ENCODE measurements at places on chromosomes 1 and 21.

DNA sequence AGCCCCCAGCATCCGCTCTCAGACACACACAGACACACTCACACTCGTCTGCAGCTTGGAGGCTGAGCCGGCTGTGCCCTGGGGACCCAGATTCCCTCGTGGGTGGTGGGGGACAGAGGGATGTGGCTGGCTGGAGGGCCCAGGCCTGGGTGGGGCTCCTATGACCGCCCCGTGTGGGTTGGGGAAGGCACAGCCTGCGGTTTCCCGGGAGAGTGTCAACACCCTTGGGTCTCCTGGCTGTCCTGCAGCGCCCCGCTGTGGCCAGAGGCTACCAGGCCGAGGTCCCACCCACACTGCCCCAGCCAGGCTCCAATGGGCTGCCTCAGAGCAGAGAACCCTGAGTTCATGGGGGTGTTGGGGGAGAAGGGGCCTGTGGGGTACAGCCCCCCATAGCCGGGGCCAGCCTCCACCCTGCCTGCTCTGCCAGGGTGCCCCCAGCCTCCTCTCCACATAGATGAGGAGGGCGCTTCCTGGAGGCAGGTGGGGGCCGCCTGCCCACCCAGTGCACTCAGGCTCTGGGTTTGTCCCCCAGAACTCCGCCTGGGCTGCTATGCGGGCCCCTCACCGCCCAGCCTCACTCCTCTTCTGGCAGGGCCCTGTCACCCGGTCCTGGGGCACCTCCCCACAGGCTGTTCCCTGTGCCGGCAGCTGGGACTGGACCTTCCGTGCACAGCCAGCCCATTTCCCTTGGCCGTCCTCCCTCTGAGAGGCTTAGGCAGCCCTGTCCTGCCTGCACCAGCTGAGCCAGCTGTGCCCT, at the start of gene TTC34:
TSS of gene TTC34 (minus strand) at position 159 of the 757 bp plus-strand sequence. CDS start 866 bp downstream, outside the sequence.
- DNase-seq = no peak

DNA sequence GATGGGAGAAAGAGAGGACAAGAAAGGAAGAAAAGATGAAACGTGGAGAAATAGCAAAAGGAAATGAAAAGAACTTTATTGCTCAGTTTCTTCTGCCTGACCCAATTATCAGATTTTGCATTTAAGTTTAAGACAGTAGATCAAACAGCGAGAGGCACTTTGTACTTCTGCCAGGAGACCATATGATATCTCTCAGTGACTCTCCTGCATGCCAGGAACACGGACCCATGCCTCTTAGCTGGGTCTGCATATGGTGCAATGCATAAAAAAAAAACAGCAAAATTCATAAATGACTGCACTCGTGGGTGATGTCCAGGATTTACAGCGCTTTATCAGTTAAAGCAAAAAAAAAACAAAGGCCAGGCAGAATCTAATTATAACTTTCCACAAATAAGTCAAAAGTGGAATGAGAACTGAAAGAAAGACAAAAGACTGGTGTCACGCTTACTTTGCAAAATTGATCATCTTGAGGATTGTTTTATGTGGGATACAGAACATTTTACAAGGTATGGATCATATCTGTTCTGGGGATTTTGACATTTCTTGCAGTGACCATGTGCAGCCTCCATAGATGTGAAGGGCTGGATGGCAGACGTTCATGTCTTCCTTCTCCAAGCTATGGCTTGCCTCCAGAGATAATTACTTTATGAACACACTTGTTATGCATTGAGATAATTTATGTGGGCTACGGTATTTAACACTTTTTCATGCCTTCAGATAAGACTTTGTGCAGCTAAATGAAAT, 79.5 kb downstream of the RUNX1 start:
- DNase-seq = no peak

- DNase-seq = no peak
These were observed 43.2 kb upstream of the TACSTD2 start for GRCh38 chr1:58620259-58620658.

DNA sequence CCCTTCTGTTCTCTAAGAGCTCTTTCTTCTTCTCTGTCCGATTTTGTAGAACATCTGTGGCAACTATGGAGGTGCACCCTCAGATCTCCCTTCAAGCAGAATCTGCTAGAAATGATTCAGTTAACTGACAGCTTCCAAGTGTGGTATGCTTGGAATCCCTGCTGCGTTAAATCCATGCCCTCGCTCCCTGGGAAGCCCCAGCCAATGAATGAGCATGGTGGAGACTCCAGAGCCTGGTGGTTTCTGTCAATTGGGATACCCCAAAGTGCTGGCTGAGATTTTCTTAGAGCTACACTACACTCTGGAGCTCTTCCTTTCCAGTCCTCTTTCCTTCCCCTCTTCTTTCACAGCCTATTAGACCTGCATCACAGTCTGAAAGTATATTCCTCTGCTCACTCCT, 116.3 kb upstream of the C1orf21 start:
- no peak for DNase-seq

DNA sequence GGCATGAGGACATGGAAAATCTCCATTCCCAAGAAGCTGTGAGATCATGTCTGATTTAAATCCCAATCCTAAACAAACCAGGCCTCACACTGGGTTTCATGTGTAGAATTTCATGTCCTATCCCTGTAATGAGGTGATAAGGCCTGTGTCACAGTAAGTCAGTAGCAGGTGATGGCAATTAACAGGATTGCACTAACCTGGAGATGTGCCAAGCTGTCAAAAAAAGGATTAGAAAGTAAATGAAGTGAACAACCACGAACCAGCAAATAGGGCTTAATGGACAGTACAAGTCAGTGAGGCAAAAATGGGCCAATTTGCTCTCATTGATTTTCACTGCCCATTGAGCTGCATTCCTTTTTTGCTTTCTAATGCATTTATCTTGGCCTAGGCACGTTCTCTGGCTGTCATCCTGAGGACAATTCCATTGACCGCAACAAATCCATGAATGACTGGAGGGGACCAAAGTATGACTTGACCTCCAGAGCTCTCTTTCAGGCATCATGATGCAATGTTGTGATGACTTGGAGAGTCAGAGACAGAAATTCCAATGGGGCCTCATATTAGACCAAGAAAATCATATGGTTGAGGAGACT, 673.6 kb upstream of the ADGRL2 start:
- no peak for DNase-seq

DNA sequence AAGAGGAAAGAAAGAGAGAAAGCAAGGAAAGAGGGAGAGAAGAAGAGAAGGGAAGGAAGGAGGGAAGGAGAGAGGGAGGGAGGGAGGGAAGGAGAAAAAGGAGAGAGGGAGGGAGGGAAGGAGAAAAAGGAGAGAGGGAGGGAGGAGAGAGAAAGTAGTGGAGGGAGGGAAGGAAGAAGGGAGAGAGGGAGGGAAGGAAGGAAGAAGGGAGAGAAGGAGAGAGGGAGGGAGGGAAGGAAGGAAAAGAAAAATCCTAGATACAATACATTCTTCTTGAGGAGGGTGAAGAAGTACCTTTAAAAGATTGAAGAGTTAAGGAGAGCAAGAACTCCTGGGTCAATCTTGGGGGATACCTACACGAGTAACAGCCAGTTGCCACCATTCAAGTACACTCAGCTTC, 29.2 kb downstream of the MCOLN2 start:
- no peak for DNase-seq

DNA sequence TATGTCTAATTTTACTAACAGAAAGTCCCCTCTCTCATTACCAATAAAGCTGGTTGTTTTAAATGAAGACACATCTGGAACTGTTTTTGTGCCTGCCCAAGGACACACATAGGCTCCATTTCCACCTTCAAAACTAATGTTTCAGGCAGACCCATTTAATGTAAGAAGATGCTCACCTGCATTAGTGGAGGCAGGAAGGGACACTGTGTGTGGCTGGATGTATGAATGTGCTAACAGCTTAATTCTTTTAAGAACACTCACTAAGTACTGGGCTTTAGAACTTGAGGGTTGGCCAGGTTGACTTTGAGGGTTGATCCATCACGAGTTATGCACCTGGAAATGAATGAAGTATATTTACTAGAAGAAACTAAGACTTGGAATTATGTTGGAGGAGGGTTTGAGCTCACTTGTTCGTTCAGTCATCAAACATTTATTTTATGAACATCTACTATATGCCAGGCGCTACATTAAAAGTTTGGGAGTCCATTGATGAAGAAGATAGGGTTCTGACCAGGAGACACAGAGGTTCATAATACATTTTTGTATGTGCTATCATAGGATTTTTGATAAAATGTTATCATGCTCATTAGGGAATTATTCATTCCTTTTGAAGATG, 5.4 kb downstream of the JUN start:
- no peak for DNase-seq

DNA sequence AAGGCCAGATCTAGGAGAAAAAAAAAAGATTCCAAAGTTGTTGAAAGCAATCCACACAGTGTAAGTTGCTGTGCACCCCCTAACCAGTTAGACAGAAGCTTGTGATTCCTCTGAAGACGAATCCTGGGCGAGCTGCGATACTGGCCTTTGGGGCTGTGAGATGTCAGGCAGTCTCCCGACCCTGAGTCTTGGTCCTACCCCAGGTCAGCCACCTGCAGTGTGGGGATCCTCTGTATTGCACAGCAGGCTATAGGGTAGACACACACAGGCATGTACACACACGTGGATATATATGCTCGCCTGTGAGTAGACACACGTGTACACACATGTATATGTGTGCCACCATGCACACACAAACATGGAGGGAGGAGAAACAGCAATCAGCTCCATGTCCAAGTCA, 12.9 kb downstream of the ACTRT2 start:
- no peak for DNase-seq

DNA sequence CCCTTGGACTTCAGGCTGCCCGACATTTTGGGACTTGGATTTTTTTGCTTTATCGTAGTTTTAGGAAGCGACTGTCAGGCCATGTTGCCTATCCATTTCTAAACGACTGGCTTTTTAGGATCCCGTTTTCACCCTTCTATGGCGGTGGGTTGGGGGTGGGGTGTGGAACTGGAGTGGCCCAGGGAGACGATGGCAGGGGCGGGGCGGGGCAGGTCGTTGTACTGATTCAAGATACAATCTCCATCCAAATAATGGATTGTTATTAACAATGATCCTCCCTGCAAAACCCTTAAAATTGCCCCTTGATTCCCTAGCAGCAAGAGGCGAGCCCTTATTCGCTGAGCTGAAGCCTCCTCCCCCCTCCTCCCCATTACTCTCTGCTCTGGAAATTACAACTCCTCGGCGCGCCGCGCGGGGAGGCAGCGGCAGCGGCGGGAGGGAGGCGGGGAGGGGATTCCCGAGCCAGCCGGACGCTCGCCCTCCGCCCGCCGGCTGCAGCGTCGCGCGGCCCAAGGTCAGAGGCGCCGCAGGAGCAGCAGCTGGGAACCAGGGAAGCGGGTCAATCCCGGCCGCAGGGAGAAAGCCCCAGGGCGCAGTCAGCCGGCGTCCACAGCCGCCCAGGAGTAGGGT, at the start of gene TRIM67:
TSS of gene TRIM67 (plus strand) at position 392 of the 630 bp plus-strand sequence. CDS start 912 bp downstream, outside the sequence.
- DNase-seq = no peak

DNA sequence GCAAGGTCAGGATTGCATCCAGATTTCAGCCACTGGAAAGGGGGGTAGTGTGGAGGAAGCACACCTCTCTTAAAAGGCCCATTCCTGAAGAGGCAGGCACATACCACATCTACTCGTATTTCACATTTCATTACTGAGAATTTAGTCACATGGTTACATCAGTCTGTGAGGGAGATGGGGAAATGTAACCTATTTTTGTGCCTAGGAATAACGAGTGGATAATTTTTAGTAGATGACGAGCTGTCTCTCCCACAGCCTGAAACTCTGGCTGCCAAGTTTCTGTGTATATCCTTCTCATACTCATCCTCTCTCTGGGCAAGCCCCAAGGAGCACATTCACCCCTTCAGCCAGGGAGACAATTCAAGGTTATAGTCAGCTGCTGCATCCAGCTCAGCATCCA, 10.3 kb upstream of the C21orf91 start:
- DNase-seq = no peak

Measured in epithelial cell of proximal tubule (primary cell).